ENCODE measurements at places on chromosomes 11 and 22.

DNA sequence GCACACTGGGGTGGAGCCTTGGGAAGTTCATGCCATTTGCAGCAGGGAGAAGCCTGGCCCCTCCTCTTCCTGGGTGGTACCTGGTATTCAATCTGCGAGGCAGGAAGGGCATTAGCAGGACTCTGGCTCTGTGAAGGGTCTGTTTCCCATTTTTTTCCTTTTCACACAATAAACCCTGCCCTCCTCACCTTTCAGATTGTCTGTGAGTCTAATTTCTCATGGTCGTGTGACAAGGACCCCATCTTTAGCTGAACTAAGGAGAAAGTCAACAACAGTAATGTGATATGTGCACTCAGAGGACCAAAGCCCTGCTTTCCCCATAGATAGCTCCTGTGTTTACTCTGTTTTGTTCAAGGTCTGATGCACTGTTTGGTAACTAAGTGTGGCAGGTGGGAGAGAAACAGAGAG lies 26.6 kb upstream of the CASP4 start:
- no peak for DNase-seq

GRCh38 chr11:61079416-61080150 lies 22.7 kb upstream of the CD5 start:
- no peak for DNase-seq

DNA sequence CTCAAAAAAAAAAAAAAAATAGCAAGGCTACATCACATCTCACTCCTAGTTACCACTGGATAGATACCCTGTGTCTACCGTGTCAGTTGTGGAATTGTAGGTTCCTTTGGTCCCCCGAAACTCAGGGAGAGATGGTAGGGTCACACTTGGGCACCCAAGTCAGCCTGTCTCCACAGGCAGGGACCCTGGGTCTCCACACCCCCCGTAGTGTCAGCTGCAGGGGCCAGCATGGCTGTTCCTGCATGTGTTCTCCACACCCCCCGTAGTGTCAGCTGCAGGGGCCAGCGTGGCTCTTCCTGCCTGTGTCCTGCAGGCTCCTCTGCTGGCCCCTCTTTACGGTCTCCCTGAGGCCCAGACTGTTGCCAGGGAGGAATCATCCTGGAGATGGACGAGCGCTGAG lies 282.1 kb downstream of the BRD1 start:
- DNase-seq: no peak

GRCh38 chr22:39388261-39389011 lies 11.1 kb upstream of the TAB1 start:
- DNase-seq: peak; percentile 95

DNA sequence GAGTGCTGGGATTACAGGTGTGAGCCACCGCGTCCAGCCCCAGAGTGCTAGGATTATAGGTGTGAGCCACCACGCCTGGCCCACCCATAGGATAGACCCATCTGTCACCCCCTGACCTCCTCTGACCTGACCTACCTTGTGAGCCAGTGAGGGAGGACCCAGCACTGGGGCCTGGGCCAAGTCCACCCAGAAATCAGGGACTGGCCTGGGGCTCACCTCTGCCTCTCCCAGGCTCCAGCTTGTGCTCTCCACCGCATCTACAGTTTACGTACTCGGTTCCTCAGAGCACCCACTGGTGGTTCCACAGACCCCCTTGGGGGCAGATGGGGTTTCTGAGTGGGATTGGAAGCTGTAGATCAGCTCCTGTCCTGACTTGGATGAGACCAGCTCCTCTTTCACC lies 6.4 kb downstream of the SLC29A2 start:
- DNase-seq: no peak

DNA sequence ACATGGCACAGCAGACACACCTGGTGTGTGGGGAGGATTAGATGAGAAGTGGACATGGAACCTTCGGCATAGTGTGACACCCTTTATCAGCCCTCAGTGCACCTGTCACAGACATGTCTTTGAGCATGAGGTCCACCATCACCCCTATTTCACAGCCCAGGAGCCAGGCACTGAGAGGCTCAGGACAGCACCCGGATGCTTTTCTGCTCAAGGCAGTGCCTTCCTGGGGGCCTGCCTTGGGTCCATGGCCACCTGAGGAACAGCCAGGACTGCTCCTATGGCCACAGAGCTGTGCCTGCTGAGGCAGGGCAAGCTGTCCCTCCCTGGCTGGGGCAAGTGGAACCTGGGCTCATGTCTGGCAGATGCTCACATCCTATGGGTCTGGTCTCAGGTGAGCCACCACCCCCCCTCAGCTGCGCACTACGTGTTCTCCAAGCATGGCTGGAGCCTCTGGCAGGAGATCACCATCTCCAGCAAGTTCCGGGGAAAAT lies 75.8 kb downstream of the MORC2 start:
- DNase-seq: no peak

DNA sequence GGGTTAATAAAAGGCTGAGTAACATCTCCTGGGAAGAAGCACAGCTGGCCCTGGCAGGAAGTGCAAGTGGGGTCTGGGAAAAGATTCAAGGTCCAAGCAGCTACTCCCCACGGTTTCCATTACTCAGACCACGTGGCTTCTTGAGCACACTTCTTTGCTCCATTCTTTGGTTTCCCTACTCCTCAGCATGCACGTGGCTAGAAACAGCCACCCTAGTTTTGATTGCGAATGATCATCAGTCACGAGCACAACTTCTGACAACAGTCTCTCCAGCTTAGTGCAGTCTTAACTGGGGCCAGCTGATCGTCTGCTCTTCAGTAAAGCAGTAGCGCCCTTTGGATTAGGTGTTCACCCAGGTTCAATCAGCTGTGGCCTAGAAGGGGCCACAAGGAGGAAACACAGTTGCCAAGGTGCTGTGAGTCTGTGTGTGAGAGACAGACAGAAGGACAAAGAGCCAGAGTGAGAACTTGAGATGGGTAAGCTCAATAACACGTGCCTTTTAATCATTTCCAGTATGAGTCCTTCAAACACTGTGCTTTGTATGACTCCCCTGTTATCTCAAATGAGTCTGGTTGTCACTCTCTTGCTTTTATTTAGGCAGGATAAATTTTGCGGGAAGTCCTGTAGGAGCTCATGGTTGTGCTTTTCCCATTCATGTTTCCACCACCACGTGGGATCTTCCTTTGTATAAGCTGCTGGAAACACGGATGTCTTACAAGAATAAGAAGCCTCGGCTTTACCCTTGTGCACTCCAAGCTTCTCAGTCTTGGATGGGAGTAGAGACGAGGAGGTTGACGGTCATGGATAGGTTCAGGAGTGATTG lies 901 bp upstream of the PARVA start:
- peak; percentile 18 for DNase-seq

- no peak for DNase-seq
These were observed 16.3 kb downstream of the ENTHD1 start for GRCh38 chr22:39877079-39877845.

DNA sequence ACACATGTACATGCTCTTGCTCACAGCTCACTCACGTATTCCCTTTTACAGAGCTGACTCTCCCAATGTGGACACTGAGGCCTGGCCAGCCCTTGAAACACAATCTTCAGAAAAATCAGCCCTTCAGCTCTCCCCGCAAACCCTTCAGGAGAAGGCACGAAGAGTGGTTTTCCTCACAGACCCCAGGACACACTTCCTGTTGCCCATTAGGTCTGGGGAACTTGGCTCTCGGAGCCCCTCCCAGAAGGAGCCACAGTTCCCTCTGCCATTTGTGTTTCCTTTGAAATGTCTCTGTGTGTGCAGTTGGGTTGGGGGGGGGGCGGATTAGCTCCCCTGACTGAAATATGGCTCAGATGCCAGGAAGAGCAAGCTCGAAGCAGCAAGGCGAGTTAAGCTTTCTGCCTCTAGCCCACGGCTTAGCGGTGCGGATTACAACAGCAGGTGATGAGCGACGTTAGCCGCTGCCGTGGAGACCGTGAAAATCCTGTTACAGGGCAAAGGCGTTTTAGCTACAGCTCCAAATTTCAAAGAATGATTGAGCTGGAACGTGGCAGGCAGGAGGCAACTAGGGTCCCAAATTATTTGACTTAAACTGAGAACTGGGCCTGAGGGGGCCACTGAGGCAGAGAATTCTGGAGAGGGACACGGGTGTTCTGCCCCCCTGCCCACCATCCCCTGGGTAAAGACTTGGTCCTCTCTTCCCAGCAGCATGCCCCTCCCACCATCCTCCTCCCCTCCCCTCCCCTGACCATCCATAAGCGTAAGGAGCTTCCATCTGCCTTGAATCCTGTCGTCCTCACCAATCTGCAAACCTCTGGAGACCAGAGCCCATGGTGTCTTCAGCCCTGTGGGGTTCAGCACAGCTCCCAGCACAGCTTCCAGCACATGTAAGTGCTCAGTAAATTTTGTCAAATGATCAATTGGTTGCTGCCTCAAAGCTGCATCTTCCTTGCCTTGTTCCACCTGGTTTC lies 598.6 kb downstream of the BUD13 start:
- DNase-seq: no peak

DNA sequence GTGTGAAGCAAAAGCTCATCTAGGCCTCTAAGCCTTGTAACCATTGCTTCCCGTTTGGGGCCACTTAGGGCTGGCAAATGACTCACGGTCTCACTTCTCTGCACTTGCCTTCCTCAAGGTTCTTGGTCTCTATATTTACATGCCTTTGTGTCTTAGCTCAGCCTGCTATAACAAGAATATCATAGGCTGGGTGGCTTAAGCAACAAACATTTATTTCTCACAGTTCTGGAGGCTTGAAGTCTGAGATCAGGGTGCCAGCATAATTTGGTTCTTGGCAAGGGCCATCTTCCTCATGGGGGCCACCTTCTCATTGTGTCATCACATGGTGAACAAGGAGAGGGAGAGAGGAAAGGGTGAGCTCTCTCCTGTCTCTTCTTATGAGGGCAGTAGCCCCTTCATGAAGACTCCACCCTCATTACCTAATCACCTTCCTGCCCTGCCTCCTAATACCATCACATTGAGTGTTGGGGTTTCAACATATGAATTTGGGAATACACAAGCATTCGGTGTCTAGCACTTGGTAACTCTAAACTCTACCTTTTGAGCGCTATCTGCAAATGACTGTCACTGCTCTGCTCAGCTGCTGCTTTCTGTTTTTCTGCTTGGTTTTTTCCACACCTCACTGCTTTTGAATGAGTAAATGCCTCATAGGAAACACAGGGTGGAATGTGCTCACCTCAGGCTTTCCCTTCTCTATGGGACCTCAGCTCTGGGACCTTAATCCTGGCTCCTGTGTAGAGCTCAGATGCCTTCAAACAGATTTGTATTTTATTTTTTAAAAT lies 16.2 kb upstream of the ME3 start:
- DNase-seq: no peak

DNA sequence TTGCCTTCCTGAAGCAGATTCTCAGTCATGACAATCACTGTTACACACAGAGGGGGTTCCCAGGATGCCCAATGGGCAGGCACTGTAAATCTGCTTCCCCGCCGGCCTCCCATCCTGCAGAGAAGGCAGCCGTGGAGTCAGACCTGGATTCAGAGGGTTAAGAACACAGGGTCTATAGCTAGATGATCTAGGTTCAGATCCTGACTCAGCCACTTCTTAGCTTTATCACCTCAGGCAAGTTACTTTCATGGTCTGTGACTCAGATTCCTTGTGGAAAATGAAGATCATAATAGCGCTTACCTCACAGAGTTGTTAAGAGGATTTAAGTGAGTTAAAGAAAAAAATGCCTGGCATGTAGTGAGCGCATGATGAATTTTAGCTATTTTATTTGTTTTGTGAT lies 95.9 kb downstream of the TIMP3 start:
- no peak for DNase-seq

- peak; percentile 77 for DNase-seq
These were observed 55.3 kb upstream of the FBXO3 start for GRCh38 chr11:33829430-33830141.

DNA sequence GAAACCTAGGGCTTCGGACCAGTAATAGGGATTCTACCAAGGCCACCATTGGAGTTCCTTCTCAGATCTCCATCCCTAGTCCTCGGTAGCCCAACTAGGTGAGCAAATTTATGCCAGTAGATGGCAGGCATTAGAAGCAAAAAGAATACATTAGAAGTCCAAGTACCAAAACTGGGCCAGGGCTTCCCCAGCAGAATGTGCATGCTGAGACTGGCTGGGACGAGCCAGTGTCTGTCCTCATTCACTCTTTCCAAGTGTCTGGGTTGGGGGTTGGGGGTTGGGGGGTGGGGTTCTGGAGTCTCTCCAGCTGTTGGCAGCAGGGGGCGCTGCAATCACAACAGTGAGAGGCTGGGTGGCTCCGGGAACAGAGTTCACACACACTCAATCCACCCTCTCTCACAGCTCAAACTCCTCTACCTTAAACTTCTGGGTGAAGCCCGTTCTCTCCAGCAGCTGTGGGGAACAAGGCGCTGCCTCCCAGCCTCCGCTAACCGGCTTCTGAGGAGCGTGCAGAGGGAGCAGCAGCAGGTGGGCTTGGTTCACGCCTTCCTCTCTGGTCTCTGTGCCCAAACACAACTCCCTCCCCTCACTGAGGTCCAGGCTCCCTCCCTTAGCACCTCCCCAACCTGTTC lies 57.5 kb downstream of the BTG4 start:
- peak; percentile 69 for DNase-seq

GRCh38 chr11:75077316-75077715 lies 19.4 kb downstream of the OR2AT4 start:
- no peak for DNase-seq

DNA sequence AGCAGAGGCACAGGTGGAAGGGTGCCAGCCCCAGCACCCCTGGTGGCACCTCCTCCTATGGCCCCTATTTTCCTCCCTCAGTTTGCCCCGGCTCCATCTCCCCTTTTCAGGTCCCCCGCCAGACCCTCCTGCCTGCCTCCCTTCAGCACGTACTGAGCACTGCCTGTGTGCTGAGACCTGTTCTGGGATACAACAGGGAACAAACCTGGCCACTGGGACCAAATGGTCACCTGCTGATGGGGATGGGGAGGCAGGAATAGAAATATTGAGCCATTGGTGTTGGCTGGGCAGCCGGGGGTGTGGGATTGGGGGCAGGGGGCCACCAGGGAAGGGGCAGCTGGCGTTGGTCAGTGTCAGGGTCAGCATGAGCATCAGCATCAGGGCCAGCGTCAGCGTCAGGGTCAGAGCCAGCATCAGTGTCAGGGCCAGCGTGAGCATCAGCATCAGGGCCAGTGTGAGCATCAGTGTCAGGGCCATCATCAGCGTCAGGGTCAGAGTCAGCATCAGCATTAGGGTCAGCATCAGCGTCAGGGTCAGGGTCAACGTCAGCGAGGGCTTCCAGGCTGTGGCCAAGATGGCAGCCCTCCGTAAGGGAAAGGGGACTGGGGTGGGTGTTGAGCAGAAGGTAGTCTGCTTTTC lies 7.5 kb downstream of the ZNF74 start:
- DNase-seq: no peak

DNA sequence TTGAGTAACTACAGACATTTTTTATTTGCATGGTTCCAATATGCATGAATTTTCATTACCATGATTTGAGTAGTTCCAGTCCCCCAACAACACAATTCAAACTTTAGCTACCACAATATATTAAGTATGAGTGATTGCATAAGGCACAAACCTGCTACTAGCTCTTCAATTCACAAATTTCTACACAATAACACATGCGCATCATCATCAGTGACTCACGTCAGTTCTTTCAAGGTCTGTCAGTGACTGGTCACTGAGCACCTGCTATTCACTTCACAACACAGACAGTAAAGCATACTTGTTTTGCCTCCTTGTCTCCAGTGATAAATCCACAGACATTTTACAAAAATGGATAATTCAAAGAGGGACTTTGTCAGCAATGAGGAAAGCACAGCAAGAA lies 435.1 kb upstream of the CCDC90B start:
- DNase-seq: no peak

Measured in ELF-1 (cell line).